ENCODE measurements at places on chromosomes 3 and 15.

DNA sequence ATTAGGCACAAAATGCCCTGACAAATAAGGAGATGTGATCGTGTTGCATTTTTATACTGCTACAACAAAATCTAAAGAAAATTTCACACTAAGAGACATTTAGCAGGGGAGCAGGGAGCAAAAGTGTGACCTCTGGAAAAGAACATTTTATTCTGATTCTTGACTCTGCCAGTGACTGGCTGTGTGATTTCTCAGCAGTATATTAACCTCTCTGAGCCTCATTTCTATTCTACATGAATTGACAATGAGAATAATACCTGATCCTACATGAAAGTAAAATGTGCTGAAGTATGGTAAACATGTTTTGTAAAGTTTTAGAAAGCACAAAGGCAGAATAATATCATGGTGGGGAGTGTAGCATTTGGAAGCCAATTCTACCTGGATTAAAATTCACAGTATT is 273.3 kb downstream of the SLC9A9 start:
- no peak for DNase-seq

- no peak for DNase-seq
Observed at GRCh38 chr3:105930733-105931132, 61.9 kb upstream of the CBLB start.

GRCh38 chr15:53834214-53834613 is 74.8 kb upstream of the WDR72 start:
- DNase-seq, result no peak

DNA sequence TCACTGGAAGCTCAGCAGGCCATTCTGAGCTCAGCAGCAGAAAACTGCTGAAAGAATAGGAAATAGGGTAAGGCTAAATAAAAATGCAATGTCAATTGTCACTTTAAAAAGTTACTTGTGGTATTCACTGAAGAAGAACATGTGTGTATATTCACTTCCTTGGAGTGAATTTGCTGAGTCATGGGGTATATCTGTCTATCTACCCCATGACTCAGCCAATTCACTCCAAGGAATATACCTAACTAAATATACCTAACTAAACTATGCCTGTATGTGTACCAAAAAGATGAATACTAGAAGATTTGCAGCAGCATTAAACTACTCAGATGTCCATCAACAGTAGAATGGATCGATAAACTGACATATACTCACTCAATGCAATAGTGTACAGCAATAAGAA is 69.5 kb upstream of the KCNAB1 start:
- DNase-seq, result no peak

DNA sequence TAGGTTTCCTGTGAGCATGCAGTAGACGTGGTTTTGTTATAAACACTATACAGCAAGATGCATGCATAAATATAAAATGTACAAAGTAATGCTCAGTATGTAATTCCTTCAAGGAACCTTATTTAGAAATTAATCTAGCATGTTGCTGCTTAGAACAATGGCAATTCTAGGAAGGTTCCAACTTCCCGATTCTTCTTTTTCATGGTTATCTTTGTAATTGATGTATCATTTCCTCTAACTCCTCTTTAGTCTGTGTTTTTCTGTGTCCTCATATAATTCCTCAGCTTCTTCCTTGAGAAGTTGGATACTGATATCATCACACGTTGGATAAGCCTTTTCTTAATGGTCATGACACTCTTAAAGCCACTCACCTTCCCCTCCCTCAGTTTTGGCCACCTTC is 3.5 kb downstream of the TSEN2 start:
- DNase-seq, result no peak

DNA sequence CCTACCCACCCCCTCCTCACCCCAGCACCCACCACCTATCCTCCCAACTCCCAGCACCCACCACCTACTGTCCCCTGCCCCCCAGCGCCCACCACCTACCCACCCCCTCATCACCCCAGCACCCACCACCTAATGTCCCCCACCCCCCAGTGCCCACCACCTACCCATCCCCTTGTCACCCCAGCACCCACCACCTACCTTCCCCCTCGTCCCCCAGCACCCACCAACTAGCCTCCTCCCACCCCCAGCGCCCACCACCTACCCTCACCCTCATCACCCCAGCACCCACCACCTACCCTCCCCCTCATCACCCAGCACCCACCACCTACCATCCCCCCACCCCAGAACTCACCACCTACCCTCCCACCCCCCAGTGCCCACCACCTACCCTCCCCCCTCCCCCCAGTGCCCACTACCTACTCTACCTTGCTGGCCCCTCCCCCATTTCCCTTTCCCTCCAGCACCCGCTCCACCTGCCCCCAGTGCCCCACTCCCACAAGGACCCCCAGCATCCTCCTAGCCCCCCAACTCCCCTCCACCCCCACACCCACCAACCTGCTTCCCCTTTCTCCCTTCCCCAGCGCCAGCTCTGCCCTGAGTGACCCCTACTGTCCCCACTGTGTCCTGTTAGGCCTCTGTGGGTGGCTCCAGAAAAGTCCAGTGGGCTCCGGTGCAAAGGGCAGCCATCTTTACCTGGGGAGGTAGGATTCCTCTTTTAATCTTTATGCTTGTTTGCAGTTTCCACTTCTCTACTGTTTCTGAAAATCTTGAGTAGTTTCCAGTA is 1.2 kb downstream of the UROC1 start:
- no peak for DNase-seq

DNA sequence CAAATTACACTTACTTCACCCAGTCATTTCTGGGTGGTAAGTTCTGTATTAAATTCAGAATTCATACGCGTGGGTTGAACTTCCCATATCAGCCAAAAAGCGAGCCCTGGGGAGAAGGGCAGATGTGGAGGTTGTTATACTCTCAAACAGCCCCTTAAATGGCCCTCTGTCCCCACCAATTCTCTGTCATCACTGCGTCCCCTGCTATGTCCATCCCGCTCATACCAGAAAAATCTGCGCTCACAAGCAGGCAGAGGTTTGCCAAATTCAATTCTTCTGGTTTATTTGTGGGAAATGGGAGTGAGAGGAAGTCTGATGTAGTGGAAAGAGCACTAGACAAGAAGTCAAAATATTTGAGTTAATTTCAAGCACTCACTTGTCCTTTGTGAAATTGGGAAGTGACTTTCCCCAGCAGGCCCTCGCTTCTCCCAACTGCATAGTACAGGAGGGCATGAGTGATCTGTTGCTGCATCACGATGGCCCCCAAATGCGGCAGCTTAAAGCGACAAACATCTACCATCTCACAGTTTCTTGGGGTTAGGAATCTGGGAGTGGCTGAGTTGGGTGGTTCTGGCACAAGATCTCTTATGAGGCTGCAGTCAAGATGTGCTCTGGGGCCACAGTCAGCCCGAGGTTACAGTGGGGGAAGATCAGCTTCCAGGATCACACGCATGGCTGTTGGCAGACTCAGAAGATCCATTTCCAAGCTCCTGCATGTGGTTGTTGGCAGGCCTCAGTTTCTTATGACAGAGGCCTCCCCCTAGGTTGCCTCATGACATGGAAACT is 67.7 kb downstream of the CPN2 start:
- DNase-seq, result no peak

- peak; percentile 51 for DNase-seq
Observed at GRCh38 chr3:148992027-148992634, 791 bp downstream of the GYG1 start.

DNA sequence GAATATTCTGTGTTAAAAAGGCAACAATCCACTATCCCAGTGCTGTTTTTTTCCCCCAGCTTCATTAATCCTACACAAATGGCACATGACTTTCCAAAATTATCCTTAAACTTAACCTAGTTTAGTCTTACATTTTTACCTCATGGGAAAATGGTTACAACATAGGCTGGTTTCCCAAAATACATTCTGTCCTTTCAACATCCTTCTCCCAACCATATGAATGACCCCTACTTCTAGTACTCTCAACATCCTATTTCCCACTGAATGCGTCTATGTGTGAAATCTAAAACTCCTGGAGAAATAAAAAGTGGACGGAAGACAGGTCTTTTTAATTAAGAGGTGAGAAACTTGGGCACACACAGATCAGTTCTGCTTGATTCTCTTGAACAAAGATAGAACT is 33.3 kb downstream of the ATOSA start:
- no peak for DNase-seq

- no peak for DNase-seq
Observed at GRCh38 chr3:194384156-194384555, 14.6 kb upstream of the LRRC15 start.

DNA sequence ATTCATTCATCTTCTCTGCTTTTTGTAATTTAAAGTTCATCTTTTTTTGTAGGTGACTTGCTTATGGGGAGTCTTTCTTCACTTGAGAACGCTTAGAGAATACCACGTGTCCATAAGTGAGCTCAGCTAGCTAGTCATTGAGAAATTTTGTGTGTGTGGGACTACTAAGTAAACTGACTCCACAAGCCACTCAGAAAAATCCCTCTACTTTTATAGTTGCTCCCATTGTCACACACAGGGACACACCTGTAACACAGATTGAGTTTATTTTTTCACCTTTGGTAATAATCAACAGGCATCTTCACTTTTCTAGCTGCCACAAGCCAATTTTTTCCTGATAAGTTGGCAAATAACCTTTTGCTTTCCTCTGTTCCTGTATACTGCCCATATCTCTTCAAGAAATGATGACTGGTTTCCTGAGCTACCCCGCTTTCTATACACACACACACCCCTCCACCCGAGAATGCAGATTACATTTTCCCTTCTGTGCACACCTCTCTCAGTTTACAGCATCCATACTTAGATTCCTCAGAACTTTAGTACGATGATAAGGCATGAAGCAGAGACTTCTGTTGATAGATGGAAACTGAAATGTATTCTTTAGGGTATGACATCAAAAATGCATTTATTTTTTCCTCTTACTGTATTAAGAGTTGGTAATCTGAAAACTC is 4.6 kb downstream of the TSC22D2 start:
- DNase-seq, result peak; percentile 26

GRCh38 chr15:41347236-41347635 is 14.6 kb downstream of the NUSAP1 start:
- DNase-seq, result no peak

GRCh38 chr3:55297245-55297644 is 189.9 kb downstream of the WNT5A start:
- DNase-seq, result no peak

DNA sequence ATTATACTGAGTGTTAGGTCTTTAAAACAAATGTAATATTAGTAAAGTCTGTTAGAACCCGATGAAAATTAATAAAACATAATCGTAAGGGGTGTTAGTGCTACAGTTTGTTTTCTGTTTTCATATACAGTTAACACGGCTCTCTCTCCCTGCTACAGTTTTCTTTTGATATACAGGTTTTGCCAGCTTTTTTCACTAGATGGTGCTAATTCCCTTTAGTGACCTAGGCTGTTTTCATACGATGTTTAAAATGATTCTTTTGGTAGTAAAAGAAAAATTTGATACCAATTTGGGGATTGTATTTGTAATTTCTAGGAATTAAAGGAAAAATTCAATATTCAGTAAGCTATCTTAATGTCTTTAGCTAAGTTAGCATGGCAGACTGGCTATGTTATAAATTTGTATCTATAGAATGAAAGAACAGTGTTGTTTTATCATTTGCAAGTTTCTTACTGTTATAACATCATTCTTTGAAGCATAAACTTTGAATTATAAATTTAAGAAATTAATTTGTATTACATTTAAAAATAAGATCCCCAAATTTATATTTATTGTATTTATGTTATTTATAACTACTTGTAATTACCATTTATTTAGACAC is 11.5 kb downstream of the APH1B start:
- peak; percentile 63 for DNase-seq

- DNase-seq, result peak; percentile 49
Observed at GRCh38 chr3:181709537-181710279, 2.0 kb upstream of the SOX2 start.

- DNase-seq, result no peak
Observed at GRCh38 chr15:65644282-65644681, 22.5 kb downstream of the SLC24A1 start.

- no peak for DNase-seq
Observed at GRCh38 chr3:46580675-46581074, 14.6 kb upstream of the LRRC2 start.

DNA sequence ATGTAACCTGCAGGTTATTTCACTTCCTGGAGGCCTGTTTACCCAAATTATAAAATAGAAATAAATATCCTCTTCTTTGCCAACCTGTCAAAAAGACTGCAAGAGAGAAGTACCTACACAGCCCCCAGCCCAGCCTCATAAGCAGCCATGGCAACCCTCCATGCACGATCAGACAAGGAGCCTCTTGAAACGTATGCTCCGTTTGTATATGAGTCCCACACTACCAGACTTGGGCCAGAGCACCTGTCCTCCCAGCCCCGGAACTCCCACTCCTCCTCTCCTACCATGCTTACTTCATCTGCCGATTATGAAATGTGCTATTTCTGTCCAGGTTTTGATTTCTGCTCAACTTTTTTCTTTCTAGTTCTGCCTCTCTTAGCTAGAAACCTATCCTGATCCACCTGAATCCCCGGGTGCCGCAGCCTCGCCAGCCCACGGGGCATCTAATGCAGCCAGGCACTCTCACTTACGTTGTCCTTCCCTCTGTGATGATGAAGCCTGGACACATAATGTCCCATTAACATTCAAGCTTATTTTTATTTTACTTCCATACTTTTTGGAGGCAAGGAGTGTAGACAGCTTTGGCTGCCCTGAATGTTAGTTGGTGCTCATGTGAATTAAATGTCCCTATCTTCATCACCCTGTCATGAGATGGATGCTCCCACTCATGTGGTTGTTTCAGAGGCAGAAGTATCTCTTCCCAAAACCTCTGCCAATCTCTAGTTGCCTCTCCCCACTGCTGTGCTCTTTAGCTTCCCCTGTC is 73.8 kb downstream of the MB21D2 start:
- no peak for DNase-seq

GRCh38 chr3:140733623-140734022 is 55.8 kb downstream of the TRIM42 start:
- no peak for DNase-seq

GRCh38 chr3:170741756-170742529 is 128.1 kb downstream of the RPL22L1 start:
- DNase-seq, result no peak

DNA sequence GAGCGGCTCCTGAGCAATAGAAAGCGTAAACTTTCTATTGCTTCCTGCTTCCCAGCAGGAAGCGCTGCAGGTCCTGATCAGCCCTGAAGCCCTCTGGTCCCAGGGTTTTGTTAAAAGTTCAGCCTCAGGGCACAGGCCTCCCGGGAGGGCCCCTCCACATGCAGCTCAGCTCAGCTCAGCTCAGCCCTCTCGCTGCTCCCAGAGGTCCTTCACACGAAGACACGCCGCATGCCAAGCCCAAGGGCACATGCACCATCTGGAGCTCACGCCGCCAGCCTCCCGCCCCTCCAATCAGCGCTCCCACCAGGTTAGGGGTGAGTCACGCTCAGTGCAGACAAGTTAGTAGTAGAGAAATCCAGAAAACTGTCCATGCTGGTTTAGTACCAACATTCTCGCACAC is 12.7 kb downstream of the TKT start:
- no peak for DNase-seq

GRCh38 chr3:106631373-106632108 is 745.7 kb upstream of the CCDC54 start:
- no peak for DNase-seq

- peak; percentile 27 for DNase-seq
Observed at GRCh38 chr15:73244333-73244732, 124.4 kb downstream of the HCN4 start.

Data from CD4-positive, alpha-beta T cell treated with Interleukin-2 at 100 ng/mL for 4 hours (primary cell).